ENCODE measurements at places on chromosomes 3 and 15. TPM values are rescaled to one million over a fixed set of nuclear protein-coding genes. Genes with fewer than 3 reads are reported as not detected.

Gene ZBTB38
- 109 TPM for total RNA-seq

Gene IGDCC3
- not detected for total RNA-seq

Gene LCMT2
- 7.8 TPM for total RNA-seq

Gene ST3GAL6
- total RNA-seq, result 1.3 TPM

Gene EPHA6
- total RNA-seq, result not detected

Gene BNC1
- 6.1 TPM for total RNA-seq

Gene DNAH1
- 6.5 TPM for total RNA-seq

Gene RASL12
- total RNA-seq, result 0.52 TPM

Gene MKRN3
- not detected for total RNA-seq

Gene RETNLB
- total RNA-seq, result not detected

Gene MAN2A2
- total RNA-seq, result 8.2 TPM

Gene NRROS
- 1.4 TPM for total RNA-seq

Gene CRYGS
- 1.6 TPM for total RNA-seq

Gene SUSD5
- 31.5 TPM for total RNA-seq

Gene LMOD3
- 0.22 TPM for total RNA-seq

All from articular chondrocyte of knee joint (primary cell).